ENCODE measurements at places on chromosomes 11 and 22.

DNA sequence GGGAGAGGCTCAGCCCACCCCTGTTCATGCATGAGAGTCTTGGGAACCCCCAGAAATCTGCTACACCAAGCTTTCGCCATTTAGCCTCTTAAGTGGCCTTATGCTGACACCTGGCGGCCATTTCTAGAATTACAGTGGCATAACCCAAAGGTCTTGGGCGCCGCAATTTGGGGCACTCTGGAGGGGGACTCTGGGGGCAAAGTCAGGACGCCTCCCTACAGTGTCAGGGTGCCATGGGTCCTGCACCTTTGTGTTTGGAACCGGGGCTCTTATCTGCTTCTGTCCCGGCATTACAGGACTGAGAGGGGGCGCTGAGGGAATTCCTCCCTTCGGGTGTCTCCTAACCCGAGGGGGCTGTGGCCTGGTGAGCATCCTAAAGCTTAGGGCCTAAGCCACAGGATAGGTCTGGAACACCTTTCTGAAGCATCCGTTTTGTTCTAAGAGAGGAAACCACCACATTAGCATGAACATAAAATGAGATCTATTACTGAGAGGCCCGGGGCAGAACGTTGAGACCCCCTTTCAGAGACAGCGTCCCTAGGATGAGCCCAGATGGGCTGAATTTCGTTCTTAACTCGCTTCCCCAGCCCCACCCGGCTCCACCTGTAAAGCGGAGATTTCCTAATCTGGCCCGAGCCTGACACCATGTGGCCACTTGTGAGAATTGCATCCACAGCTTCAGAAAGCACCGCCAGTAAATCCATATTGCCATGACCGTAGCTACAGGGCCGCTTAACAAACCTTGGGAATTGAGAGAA is 9.3 kb downstream of the INS start:
- DNase-seq: peak; percentile 43

DNA sequence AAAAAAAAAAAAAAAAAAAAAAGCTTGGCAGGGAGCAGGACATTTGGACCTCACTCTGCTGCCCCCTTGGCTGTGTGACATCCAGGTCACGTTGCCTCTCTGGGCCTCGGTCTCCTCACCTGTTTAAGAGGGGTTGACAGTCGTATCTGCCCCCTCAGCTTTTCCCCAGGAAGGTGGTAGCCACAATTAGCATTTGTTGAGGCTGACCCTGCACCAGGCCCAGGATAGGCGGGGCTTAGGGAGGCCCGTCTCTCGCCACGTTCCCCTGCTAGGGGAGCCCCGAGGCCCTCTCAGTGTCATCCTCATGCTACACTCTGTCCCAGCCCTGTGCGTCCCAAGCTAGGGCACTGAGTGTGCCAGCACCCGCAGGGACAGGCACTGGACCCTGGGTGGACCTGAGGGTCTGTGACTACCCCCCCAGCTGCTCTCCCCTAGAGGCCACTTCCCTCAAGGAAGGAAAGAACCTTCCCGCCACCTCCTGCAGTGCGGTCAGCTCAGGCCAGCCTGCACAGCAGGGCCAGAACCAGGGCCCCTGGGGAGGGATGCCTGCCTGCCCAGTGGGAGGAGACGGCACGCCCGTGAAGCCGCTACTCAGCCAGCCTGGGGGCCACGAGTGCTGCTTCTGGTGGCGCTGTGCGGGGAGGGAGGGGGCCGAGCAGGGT is 38.5 kb upstream of the PPARA start:
- DNase-seq: no peak

DNA sequence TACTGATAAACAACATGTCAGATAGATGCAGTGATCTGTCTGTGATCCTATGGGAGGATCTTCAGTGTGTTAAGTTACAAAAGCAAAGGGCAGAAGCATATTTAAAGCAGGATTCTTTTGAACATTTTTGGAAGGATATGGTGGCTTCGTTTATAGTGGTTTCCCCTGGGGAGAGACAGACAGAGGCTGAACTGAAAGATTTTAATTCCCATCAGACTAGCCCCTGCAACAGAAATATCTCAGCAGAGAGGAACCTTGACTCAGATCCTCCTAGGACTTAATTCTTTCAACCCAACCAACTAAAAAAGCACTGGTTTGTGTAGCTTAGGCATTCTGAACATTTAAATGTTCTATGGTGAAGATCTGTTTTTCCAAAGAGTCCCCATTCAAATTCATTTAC is 5.7 kb downstream of the CLTCL1 start:
- DNase-seq: no peak

DNA sequence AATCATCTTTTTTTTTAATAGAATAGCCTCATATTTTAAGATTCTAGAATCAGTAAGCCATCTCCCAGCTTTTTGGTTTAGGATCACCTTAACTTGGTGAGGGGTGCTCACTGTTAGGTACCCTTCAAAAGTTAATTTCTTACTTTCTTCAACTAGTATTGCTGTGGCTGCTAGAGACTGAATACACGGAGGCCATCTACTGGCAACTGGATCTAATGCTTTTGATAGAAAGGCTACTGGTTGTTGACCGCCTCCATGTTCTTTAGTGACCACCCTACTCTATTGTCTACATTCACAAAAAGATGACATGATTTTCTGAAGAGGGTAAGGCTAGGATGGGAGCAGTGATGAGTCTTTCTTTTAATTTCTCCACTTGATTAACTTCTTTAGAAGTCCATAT is 16.7 kb upstream of the ALDH3B2 start:
- DNase-seq: no peak

- no peak for DNase-seq
Measured at GRCh38 chr11:87296627-87297026, 258.9 kb downstream of the TMEM135 start.

DNA sequence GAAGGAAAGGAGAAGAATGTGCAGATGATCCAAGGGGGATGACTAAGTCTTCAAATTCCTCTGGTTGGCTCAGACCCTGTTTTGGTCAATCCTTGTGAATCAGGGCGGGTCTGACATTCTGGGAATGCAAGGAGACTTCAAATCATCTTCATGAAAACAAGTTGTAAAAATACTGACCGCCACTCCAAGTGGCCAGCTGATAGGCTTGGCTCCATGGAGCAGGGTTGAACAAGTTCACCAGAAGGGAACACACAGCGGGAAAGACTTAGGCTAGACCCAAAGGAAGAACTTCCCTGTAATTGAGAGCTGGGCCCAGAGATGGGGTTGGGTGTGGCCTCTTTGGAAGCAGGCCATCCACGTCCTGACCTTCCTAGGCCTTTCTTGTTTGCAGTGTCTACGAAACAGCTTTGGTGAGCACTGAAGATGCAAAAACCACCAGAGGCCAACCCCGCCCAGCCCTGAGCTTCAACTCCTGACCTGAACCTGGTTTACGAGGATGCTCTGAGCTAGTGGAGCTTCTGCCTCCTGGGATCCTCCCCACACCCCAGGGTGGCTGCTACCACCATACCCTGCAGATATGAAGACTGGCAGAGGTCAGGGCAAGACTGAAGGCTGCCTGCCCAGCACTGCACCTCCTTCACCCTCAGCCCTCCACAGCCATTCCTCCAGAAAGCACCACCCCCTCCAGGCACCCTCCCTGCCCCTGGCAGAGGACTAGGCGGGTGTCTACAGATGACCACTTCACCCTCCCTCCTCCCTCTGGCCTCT is 26.1 kb downstream of the GDPD5 start:
- peak; percentile 57 for DNase-seq

GRCh38 chr11:90805172-90805571 is 582.3 kb upstream of the CHORDC1 start:
- DNase-seq: no peak

DNA sequence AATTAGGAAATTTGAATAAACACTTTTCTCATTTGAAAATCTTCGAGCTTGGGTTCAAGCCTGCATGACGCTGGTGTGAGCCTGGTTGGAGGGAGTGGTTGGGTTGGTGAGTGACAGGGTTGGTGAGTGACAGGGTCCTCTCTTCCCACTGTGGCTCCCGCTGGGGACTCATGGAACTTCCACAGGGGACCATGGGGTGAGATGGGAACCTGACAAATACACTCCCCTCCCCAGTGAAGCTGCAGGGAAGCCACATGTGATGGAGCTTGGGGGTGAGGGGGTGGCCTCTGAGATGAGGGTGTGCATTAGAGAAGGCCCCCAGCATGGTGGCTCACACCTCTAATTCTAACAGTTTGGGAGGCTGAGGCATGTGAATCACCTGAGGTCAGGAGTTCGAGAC is 66.8 kb downstream of the RTL6 start:
- DNase-seq: no peak

DNA sequence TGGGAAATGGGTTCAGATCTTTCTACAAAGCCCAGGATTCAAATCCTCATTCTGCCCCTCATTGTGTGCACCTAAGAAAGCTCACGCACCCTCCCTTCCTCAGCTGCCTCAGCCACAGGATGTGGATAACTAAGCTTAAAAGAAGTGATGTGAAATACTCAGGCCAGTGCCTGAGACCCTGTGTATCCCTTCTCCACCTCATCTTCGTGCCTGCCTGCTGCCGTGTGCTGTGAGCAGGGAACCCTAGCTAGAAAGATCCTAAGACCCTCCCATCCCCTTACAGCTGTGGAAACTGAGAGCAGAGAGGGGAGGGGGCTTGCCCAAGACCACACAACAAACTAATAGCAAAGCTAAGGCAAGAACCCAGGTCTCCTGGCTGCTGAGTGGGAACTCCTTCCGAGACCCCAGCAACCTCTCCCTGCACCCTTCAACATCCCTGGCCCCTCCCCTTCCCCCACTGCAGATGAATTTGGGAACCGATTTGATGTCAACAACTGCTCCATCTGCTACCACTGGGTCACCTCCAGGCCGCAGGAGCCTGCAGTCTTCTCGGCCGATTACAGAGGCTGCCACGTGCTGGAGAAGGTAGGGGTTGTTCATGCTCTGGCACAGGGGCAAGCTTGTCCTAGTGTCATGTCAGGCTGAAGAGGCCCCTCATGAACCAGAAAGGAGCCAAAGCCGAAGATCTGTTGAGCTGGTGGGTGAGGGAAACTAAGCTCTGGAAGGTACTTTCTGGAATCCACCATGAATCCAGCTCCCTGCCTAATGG is 1.5 kb downstream of the ZP1 start:
- DNase-seq: no peak

GRCh38 chr11:10611979-10612862 is 43.8 kb upstream of the LYVE1 start:
- no peak for DNase-seq

GRCh38 chr11:35983981-35984380 is 40.1 kb downstream of the LDLRAD3 start:
- no peak for DNase-seq

GRCh38 chr22:40553014-40553554 is 83.4 kb downstream of the MRTFA start:
- no peak for DNase-seq

GRCh38 chr11:134975866-134976376 is 563.9 kb upstream of the B3GAT1 start:
- no peak for DNase-seq

GRCh38 chr11:69333879-69334278 is 39.9 kb downstream of the MYEOV start:
- no peak for DNase-seq

DNA sequence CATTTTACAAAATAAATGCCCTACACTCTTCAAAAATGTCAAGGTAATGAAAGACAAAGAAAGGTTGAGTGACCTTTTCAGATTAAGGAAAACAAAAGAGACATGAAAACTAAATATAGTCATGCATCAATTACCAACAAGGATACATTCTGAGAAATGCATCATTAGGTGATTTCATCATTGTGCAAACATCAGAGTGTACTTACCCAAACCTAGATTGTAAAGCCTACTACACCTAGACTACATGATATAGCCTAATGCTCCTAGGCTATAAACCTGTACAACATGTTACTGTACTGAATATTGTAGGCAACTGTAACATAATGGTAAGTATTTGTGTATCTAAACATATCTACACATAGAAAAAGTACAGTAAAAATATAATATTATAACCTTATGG is 26.7 kb downstream of the INTS4 start:
- DNase-seq: no peak

- DNase-seq: no peak
Measured at GRCh38 chr11:134322553-134322952, 9.2 kb upstream of the GLB1L2 start.

- DNase-seq: no peak
Measured at GRCh38 chr11:77561257-77561656, 28.5 kb upstream of the AQP11 start.

- DNase-seq: no peak
Measured at GRCh38 chr11:10072841-10073240, 221.2 kb downstream of the SBF2 start.

DNA sequence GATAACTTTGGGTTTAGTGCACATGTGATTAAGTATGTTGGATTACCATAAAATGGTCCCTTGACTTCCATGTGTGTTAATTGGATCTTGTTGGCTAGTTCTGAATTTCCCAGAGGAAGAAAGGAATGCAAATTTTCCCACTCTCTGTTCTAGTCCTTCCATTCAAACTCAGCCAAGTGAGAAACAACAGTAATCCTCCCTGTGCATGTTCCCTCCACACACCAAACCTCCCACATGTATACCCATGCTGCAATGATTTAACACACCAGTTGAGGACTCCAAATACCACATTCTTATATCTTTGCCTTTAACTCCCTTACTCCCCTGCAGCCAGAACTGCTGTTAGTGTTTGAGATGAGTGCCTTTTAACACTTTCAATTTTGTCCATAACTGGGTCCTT is 1158.9 kb downstream of the DLG2 start:
- no peak for DNase-seq

GRCh38 chr11:3914805-3915204 is 59.3 kb downstream of the STIM1 start:
- no peak for DNase-seq

DNA sequence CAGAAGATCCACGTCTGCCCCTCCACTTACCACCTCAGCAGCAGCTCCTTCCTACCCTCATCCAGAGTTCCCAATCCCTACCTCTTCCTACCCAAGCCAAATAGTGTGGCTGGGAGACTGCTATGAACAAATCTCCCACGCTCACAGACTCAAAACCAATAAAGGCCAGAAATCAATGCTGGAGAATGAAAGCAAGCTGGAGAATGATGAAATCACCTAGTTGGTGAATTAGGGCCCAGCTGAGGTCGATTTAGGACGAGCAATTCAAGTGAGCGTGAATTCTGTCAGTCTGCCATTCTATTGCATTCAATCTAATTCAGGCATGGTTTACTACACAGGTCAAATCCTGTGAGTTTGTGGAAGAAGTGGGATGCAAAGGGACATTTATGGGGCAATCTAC is 22.5 kb downstream of the COMMD9 start:
- DNase-seq: no peak

DNA sequence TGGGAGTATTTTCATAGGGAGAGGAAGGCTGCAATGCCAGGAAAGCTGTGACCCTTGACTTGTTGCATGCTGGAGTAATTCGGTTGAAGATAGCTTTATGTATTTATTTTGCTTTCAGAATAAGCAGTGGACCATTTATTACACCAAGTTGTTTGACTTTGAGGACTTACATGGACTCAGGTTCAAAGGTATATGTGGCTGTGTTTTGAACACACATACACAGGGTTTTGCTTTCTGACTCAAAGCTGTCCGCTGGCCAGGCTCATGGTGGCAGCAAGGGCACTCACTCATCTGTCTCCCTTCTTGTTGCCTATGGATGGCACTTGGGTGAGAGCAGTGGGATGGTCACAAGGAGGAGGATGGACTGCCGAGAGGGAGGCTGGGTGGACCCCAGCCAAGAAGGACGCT is 6.5 kb downstream of the TIMP3 start:
- DNase-seq: no peak

All from amniotic stem cell (primary cell).